ENCODE measurements at places on chromosomes 7 and 10.
A peak's percentile ranks its signal among the peaks of the same experiment; 100 is the strongest.

DNA sequence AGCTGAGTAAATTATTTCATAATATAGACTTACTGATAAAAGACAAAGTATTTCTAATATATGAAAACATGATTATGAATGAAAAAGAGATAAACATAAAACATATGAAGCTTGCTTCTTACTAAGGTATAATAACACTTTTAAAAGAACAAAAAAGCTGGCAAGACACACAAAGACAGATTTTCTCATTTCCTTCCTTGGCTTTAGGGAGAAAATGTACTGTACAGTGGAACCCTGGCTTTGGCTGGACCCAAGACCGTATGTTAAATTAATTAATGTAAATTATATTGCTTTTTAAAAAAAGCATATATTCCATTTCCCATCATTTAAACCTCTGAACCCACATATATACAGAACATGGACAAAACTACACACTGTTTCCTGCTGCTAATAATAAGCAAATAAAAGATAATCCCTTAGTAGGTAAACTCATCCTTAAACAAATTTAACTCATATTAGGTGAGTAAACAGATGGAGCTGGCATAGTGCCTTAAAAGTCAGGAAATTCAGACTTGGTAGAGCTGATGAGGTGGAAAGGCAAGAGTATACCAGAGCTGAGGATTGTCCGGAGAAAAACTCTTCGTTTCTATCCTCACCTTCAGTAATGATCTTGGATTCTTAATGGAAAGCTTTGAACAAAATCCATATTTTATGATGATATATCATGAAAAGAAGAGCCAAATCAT is 1016.4 kb upstream of the KCND2 start:
- H3K36me3 ChIP-seq, result no peaks in the 10 kb centered on the region
- no peaks in the 10 kb centered on the region for H3K27me3 ChIP-seq
- no peaks in the 10 kb centered on the region for H3K4me1 ChIP-seq
- H3K4me3 ChIP-seq, result no peak overlapping the region
- no peak overlapping the region for H3K27ac ChIP-seq
- DNase-seq, result no peak

DNA sequence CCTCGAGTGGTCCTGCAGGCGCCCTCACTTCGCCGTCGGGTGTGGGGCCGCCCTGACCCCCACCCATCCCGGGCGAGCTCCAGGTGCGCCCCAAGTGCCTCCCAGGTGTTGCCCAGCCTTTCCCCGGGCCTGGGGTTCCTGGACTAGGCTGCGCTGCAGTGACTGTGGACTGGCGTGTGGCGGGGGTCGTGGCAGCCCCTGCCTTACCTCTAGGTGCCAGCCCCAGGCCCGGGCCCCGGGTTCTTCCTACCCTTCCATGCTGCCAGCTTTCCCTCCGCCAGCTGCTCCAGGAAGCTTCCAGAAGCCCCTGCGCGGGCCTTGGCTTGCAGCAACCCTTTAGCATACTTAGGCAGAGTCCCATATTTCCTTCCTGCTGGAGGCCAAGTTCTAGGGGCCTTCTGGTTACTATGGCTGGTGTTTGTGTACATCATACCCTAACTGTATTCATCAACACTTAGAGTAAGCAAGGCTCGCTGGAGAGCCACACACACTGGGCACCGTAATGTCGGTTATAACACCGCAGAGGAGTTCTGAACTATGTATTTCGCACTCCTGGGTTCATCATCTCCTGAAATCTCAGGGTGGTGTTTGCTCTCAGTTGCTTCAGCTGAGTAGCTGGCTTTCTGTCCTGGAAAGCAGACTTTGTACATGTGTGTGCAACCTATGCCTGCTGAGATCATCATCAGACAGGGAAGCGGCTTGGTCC is 471 bp downstream of the MGMT start:
- H3K27me3 ChIP-seq, result no peaks in the 10 kb centered on the region
- H3K4me1 ChIP-seq, result peaks cover 11% of the 10 kb centered on the region
- no peak for DNase-seq
- H3K27ac ChIP-seq, result peak overlapping the region; percentile 64
- peaks cover 4% of the 10 kb centered on the region for H3K36me3 ChIP-seq

- H3K4me3 ChIP-seq, result no peak overlapping the region
- H3K27me3 ChIP-seq, result no peaks in the 10 kb centered on the region
- H3K4me1 ChIP-seq, result no peaks in the 10 kb centered on the region
- H3K27ac ChIP-seq, result no peak overlapping the region
- no peaks in the 10 kb centered on the region for H3K36me3 ChIP-seq
Measured at GRCh38 chr10:123351715-123352114, 197.5 kb downstream of the BUB3 start.

GRCh38 chr7:99083068-99083651 is 60.7 kb downstream of the SMURF1 start:
- DNase-seq, result no peak
- H3K27ac ChIP-seq, result no peak overlapping the region
- no peaks in the 10 kb centered on the region for H3K27me3 ChIP-seq
- no peak overlapping the region for H3K4me3 ChIP-seq
- no peaks in the 10 kb centered on the region for H3K4me1 ChIP-seq

DNA sequence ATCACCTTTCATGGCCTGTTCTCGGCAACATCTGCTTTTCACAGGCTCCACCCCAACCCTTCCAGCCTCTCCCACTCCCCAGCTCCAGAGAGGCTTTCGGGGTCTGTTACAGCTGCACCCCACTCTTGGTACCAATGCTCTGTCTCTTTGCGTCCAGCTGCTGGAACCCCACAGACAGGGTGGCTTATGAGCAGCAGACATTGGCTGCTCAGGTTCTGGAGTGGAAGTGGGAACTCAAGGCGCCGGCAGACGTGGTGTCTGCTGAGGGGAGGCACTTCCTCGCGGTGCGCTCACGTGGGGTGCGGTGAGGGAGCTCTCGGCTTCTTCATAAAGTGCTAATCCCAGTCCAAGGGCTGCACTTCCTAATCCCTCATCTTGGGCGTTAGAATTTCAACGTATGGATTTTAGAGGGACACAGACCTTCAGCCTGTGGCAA is 185.7 kb downstream of the ELFN1 start:
- peaks cover 2% of the 10 kb centered on the region for H3K36me3 ChIP-seq
- no peak overlapping the region for H3K27ac ChIP-seq
- no peak for DNase-seq
- H3K27me3 ChIP-seq, result no peaks in the 10 kb centered on the region
- no peak overlapping the region for H3K4me3 ChIP-seq
